ENCODE measurements at places on chromosomes 13 and 19.

DNA sequence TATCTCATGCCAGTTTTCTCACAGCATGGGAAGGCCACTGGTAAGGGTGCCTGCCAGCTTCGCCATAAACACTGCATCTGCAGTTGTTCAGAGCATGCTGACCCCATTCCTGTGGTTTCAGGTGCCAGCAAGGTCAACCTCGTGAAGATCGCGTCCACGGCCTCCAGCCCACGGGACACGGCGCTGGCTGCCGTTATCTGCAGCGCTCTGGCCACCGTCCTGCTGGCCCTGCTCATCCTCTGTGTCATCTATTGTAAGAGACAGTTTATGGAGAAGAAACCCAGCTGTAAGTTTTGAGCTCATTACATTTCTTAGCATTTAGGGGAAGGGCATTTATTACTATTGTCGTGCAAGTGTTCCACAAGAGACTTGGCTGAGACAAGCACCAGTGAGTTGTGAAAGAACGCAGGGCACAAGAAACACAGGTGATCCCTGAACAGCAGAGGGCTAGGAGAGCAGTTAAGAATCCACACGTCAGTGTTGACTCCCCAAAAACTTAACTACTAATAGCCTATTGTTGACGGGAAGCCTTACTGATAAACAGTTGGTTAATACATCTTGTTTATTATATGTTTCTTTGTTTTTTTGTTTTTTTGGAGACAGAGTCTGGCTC is 88.8 kb downstream of the TNFRSF19 start:
- H3K27me3 ChIP-seq, result no peaks in the 10 kb centered on the region
- H3K4me3 ChIP-seq, result no peak overlapping the region
- no peaks in the 10 kb centered on the region for H3K36me3 ChIP-seq
- no peak overlapping the region for H3K27ac ChIP-seq

DNA sequence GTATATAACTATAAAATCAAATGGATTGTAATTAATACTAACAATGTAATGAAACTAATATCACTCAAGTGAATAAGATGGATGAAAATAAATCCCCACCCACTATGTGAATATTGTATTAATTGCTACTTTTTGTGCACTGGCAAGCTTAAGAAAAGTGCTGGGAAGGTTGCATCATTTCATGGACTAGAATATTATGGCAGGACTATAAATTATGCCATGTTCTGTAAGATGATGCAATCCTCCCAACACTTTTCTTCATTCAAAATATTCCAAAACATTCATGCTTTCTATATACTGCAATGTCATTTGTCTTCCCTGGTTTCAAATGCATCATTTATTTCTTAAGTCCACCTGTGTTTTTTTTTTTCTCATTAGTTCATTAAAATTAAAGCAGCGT is 457.6 kb upstream of the GPC6 start:
- H3K4me1 ChIP-seq, result no peaks in the 10 kb centered on the region
- no peak for DNase-seq
- H3K27me3 ChIP-seq, result no peaks in the 10 kb centered on the region
- no peak overlapping the region for H3K27ac ChIP-seq

DNA sequence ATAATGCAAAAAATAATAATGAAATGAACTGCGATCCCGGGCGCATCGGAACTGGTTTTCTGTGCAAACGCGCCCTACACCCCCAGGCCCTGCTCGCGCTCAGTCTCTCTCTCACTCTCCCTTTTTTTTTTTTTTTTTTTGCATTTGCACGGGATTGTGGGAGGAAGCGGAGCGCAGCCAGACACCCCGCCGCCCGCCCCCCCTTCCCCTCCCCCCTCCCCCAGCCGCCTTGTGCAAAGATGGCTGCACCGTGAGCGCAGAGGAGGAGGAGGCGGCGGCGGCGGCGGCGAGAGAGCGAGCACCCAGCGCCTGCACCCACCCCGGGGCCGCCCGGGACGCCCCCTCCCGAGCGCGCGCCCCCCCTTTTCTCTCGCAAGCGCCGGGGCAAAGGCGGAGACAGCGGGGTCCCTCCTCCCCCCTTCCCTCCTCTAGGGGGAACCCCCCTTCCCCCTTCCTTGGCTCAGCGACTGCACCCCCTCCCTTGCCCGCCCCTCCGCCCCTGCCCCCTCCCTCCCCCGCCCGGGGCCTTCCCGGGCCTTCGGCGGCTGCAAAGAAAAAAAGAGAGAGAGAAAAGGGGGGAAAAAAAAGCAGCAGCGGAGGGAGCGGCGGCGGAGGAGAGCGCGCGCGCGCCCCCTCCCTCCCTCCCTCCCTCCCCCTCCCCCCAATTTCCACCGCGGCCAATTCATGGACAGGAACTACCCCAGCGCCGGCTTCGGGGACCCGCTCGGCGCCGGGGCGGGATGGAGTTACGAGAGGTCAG is at the start of gene PRR12:
Gene PRR12, plus strand, starts transcription at position 212 of the 760 bp plus-strand sequence. Its CDS starts 473 bp downstream, at position 685.
- DNase-seq, result peak; percentile 85
- peak within 1 kb of the TSS; percentile 97 for H3K27ac ChIP-seq
- H3K36me3 ChIP-seq, result peaks cover 21% of the 10 kb centered on the region

GRCh38 chr19:49689133-49690078 is at the start of gene ADM5:
Gene ADM5 (plus strand): TSS chr19:49689594. CDS start chr19:49689838, 244 bp downstream.
- peak within 1 kb of the TSS; percentile 44 for H3K4me3 ChIP-seq
- H3K27ac ChIP-seq, result peak within 1 kb of the TSS; percentile 62
- DNase-seq, result no peak
- H3K27me3 ChIP-seq, result peaks cover 31% of the 10 kb centered on the region
- peaks cover 33% of the 10 kb centered on the region for H3K36me3 ChIP-seq
- H3K4me1 ChIP-seq, result peaks cover 24% of the 10 kb centered on the region

GRCh38 chr19:17255150-17255621 is 9.4 kb downstream of the USHBP1 start:
- H3K4me1 ChIP-seq, result no peaks in the 10 kb centered on the region
- no peak for DNase-seq
- H3K27me3 ChIP-seq, result no peaks in the 10 kb centered on the region
- H3K4me3 ChIP-seq, result no peak overlapping the region
- no peak overlapping the region for H3K27ac ChIP-seq
